ENCODE measurements at places on chromosomes 4 and X.

DNA sequence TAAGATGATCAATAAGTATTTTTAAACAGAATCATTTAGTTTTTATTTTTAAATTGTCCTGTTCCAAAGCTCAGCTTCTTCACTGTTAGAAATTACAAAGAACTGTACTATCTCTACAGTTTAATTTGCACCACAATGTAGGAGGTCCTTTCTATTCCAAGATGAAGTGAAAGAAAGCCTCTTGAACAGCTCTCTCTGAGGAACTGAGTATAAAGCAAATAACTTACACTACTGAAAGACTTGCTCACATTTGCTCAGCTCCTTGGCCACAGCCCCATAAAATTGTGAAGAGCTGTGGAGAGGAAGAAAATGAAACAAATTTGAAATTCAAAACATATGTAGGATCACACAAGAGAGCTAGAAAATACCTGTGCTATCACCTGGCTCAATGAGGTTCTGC, 68.6 kb downstream of the ENPEP start:
- DNase-seq: no peak

GRCh38 chr4:26900765-26901164, 40.1 kb downstream of the STIM2 start:
- DNase-seq: no peak

GRCh38 chr4:6715704-6716017, 313 bp upstream of the BLOC1S4 start:
- DNase-seq: no peak

DNA sequence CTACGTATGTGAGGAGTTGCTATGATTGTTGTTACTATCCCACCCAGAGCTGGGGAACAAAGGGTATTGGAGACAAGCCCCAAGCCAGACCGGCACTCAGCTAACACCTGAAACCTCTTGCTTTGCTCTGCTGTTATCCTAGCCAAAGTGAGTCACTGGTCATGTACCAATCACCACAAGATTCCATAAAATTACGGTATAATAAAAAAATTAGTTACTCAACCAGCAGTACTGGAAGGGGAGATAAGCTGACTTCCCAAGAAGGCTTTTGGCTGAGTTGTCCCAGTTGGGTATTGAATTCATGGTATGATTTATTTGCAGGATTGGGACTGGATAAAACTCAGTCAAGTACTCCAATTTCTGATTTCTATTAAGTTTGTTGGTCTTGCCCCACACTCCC, 5.3 kb downstream of the EDA2R start:
- DNase-seq: no peak

GRCh38 chrX:28321286-28321685, 266.0 kb upstream of the IL1RAPL1 start:
- DNase-seq: no peak

GRCh38 chr4:175779081-175779620, 32.9 kb downstream of the GPM6A start:
- no peak for DNase-seq

DNA sequence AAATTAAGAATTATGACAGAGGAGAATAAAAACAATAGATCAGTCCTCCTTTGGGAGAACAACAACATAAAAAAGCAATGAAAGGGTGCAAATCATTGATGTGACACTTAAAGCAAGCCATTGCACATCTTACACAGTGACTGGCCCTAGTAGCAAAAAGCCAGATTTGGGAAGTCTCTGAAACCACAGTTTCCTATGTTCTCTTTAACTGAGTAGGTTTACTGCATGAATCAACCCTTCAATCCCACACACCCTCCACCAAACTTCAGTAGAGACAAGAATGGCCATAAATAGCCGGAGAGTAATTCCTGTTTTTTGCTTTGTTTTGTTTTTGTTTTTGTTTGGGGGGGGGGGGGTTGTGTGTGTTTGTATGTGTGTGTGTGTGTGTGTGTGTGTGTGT, 180.8 kb downstream of the VEGFC start:
- no peak for DNase-seq

- DNase-seq: no peak
Observed at GRCh38 chr4:125317525-125317877, 2.7 kb downstream of the FAT4 start.

- no peak for DNase-seq
Observed at GRCh38 chr4:185728893-185729292, 83.1 kb downstream of the SORBS2 start.

DNA sequence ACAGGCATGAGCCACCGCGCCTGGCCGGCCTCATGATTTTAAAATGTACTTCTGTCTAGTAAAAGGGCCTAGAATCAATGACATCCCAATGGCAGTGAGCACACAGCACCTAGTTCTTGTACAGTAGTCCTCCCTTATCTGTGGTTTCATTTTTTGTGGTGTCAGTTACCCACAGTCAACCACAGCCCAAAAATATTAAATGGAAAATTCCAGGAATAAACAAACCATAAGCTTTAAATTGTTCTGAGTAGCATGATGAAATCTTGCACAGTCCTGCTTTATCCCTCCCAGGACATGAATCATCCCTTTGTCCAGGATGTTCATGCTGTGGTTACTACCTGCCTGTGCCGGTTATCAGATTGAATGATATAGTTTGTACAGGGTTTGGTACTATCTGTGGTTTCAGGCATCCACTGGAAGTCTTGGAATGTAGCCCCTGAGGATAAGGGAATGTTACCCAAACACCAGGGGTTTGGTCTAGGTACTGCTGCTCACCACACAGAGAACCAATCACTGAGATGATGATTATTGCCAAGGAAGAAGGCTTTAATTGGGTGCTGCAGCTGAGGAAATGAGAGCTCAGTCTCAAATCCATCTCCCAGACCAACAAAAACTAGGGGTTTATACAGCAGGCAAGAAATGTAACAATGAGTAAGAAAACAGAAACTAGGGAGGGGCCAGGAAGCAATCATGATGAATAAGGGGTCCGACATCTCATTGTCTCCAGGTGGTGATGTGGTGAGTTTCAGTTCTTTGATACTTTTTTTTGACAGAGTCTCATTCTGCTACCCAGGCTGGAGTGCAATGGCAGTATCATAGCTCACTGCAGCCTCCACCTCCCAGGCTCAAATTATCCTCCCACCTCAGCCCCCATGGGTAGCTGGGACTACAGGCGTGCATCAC, 16.2 kb upstream of the FHL1 start:
- peak; percentile 18 for DNase-seq

DNA sequence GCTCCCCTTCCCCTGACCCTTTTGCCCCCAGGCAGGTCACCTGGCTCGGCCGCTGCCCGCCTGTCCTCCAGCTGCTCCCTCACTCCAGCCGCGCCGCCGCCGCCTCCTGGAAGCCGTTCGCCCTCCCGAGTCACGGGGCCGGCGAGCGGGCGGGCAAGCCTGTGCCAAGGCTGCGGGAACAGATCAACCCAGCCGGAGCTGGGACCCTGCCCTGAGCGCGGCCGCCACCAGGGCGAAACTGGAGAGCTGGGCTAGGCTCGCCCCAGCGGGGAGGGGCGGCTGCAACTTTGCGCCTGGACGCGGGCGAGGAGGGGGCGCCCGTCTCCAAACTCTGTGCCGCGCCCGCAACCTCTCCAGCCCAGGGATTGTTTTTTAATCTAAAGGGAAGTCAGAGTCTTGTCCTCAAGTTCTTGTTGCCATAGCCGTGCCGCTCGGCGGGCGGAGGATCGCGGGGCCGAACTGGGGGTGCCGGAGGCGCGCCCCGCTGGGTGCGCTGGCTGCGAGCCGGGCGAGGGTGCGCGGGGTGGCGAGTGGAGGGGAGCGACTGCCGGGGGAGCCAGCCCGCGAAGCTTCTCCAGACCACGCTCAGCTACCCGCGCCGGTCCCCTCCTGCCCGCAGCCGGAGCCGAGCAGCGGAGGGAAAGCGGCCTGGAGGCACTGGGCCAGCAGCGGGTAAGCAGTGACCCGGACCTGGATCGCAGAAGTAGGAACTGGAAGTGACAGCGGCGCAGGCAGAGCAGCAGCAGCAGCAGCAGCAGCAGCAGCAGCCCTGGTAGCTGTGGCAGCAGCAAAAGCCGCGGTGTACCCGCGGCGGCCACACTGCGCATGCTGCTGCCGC, 13.4 kb downstream of the ARHGEF6 start:
- peak; percentile 63 for DNase-seq

- no peak for DNase-seq
Observed at GRCh38 chr4:168409089-168409801, 71.0 kb downstream of the DDX60L start.

DNA sequence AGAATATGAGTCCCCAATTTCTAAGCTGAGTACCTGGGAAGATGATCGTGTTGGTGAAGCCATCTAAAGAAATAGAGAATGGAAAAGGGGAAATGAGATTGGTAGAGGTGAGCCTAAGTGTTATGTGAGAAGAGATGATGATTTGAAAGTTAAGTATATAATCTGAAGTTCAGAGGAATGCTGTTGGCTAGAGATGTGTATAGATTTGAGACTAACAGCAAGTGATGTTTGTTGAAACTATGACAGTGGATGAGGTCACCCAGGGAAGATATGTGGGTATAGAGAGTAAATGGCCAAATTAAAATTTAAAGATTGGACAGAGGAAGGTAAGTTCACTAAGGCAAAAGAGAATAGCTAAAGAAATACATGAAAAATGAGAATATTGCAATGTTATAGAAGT, 324.2 kb downstream of the MAPK10 start:
- DNase-seq: no peak

DNA sequence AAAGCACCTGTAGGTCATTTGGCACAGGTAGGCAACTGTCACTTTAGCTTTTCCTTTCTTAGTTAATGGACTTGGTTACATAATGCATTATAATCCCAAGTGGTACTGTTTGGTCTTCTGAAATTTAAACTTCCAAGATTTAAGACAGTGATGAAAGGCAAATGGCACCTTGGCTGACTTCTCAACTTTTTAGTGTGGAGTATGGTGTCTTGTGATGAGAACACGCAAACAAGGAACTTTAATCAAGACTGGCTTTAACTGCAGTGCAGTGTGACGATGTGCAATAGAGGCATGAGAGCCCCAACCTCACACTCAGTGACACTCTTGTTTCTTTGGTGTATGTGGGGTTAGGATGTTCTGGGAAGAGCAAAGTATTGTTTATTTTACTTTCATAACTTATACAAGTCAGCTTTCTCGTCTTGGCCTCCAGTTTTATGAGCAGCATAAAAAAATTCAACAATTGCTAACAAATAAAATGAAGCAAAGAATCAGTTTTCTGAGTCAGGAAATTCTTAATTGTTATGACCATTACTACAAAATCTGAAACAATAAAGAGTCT, 171.9 kb downstream of the MAD2L1 start:
- DNase-seq: no peak

GRCh38 chrX:151081016-151081415, 95.4 kb upstream of the GPR50 start:
- DNase-seq: no peak

DNA sequence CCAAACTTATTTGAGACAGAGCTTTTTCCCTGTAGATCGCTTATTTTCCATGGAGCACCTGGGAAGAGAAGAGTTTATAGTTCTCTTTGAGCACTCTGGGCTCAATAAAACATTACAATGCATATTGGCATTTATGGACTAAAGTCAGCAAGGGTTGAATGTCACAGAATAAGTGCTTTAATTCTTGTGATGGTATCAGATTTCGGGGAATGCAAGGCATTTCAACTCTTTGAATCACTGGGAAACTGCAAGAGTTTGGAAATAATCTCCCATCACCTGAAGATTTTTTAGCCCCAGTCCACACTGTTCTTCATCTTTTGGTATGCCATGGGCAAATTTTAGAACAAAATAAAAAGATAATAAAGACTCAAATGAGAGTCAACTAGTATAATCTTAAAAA, 111.5 kb upstream of the WDFY3 start:
- DNase-seq: no peak

DNA sequence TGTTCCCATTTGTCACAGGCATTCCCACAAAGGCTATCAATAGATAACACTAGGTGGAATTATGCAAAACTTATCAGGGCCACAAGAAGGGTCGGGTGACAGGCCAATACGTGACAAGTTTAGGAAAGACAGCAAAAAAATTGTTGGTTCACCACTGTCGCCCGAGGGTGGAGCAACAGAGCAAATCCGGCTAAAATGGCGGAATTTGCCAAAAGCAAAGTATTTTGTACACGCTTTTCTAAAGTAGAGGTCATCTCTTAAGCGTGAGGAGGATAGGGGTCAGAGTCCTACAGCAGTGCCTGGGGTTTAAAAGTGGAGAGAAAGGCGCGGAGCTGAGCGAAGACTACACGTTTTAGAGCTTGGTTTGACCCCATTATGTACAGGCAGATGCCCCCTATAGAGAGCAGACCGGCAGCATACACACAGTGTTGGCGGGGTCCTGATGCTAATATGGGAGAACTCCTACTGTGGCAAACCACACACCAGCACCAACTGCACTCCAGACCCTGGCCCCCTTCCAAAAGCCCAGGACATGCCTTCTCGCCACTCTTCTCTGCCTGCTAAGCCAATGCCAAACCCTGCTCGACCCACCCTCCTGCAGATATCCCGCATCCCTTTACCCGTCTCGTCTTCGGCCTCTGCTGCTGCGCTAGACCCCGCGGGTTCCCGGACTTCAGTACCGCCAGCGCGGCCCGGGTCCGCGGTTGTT, 733 bp downstream of the CCNA2 start:
- no peak for DNase-seq

DNA sequence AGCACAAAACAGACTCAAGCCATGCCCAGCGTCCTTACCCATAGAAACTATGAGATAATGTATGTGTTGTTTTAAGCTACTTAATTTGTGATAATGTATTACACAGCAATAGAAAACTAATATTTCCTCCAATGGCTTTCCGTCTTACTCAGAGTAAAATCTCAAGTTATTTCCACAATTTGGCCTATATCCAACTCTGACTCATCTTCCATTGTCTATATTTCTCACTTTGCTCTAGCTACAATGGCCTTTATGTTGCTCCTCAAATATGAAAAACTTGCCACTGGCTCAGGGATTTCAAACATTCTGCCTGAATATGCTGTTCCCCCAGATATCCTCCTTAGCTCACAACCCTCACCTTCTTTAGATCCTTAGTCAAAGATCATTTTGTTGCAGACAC, 31.6 kb downstream of the IQCM start:
- no peak for DNase-seq

GRCh38 chrX:39907964-39908661, 189.6 kb downstream of the BCOR start:
- DNase-seq: no peak

DNA sequence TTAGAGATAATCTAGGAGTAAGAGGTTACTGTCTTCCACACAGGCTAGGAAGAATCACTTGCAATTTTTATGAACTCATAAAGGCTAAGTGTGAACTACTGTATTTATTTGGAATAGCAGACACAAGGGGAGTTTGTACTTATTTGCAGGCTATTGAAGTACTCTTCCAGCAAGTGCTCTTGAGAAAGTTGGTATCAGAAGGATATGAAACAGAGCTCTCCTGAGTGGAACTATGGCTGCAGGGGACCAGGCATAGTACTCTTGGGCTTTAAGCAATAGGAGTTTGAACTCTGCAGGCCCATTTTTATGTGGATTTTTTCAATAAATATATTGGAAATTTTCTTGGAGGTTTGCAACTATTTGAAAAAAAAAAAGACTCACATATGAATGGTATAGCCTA, 756.3 kb upstream of the ATOH1 start:
- DNase-seq: no peak

GRCh38 chr4:185640811-185641675, 105.7 kb upstream of the PDLIM3 start:
- DNase-seq: peak; percentile 75

All from T47D (cell line).